ENCODE measurements at places on chromosomes 7 and 10.

GRCh38 chr7:196283-196682 is 3.9 kb downstream of the FAM20C start:
- no peak for DNase-seq

GRCh38 chr7:76080204-76080603 is 32.3 kb downstream of the MDH2 start:
- DNase-seq: no peak

- no peak for DNase-seq
These were observed 17.9 kb downstream of the SCRN1 start for GRCh38 chr7:29971566-29972314.

- DNase-seq: no peak
These were observed 78.3 kb upstream of the THSD7A start for GRCh38 chr7:11910253-11910652.

DNA sequence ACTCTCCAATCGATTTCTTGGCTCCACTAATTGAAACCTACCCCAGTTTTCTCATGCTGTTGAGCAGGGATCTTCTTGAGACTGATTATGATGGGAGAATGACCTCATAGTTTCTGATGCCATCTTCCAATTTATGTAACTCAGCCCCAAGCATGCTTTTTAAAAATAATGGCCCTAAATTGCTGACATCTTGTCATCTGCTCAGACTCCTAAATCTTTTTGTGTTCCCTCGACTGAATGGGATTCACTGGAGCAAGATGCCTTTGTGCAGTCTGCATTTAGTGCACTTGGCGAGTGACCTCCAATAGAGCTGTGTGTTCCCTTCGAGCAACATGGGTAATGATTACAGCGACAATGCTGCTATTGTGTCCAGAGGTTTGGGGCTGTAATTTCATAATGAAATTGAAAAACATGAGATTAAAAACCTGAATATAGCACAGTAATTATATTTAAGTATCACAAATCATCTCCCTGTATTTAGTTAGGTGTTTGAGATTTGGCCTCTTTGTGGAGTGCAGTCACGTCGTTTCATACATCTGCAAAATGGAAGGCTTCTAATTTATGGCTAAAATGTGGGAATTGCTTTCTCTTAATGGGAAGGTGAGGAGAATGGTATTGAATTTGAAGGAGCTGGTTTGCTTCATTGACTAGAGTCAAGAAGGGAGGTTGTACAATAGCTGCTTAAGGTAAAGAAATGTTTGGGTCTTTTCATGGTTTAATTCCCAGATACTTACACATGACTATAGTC is 192.9 kb downstream of the AUTS2 start:
- DNase-seq: no peak

DNA sequence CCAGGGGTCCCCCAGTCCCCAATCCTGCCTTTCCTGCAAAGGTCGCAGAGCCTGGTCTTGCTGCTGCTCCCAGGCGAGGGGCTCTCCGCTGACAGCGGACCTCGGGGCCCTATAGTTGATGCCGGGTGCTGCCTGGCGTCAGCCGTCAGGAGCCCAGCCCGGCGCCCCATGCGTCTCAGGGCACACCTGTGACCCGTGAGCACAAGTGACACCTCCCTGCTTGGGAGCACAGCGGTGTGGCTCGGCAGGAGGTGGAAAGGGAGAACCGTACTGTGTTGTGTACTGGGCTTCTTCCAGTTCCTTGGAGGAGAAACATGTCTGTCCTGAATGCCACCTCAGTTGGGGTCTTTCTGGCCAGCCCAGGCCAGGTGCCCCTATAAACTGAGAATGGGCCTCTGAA is 56.7 kb downstream of the LHPP start:
- DNase-seq: no peak

DNA sequence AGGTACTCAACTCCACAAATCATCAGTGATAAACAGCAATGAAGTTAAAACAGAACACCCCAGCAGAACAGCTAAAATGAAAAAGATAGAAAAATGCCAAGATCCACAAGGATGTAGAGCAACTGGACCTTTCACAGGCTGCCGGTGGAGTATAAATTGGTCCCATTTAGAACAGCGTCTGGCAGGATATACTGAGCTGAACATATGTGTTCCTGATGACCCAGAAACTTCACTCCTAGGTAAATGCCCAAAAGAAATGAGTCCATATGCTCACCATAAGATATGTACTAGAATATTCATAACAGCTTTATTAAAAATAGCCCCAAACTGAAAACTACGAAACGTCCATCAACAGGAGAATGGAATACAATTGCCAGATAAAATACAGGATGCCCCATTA is 102.4 kb downstream of the OAT start:
- DNase-seq: no peak

DNA sequence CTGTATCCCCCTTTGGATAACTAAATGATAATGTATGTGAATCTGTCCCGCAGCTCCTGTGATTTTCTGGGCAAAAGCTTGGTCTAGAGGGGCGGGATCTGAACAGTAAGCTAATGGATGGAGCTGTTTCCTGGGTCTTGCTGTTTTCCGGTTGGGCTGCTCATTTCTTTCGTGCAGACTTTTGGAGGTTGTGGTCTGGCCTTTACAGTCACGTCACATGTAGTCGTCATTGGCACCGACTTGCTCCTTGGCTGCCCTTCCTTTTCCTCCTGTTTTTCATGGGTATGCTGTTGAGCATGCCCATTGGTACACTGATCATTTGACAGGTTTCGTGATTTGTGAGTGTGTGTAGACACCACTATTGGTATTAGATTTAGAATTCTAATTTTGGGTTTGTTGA is 2.0 kb downstream of the FBH1 start:
- DNase-seq: no peak

DNA sequence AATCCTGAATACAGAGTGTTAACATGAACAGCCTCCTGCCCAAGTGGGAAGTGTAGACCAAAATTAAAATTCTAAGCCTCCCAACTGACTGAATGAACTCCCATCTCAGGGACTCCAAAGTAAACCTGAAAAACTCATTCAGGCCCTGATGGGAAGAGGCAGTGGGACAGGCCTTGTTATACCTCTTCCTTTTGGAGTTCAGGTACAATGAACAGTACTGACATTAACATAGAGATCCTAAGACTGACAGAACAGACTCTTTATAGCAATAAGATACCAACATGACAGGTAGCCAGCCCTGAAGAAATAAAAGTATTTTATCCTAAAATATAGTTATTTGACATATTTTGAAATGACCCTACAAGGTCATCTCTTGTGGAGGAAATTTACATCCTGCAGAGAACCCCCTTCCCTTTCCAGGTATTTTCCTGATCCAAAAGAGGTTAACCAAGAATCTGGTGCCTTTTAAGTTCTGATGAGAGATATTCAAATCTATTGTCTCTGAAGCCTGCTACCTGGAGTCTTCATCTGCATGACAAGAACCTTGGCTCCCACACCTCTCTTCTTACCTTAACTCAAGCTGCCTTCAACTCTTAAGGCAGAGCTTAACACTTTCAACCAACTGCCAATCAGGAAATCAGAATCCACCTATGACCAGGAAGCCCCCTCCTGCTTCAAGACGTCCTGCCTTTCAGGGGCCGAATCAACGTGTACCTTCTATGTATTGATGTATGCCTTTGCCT is 103.3 kb upstream of the PFKP start:
- no peak for DNase-seq

GRCh38 chr7:38563741-38564140 is 67.4 kb downstream of the AMPH start:
- no peak for DNase-seq

DNA sequence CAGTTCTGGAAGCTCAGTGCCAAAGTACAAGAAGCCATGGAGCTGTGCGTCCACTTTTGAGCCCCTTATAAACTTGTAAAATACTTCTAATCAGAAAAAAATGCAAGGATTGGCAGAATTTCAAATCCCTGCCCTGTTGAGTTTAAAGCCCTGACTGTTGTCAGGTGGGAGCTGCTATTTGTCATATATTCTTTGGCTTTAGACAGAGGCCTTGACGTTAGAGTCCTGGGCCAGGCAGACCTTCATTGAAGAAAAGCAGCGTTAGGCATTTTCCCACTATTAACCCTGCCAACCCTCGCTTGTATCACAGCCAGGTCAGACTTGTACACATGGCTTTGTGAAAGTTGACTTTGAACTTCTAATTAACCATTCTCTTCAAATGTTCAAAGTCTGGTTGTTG is 155.4 kb downstream of the TWIST1 start:
- DNase-seq: no peak

DNA sequence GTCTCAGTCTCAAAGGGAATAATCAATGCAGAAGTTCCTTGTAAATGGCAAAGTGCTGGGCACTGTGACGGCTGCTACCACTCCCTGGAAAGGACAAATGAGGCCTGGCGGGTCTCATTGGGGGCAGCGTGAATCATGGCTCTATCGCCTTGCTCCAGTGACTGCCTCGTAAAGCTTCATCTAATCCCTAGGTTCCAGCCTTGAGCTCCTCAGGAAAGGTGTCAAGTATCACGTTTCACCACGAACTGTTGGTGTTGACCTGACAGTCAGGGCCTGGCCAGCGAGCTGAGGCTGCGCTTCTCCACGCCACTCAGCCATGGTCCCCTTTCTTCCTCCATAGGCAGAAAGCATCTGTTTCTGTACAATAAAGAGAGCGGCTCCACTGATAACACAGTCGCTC is 126.7 kb upstream of the ZNF32 start:
- no peak for DNase-seq

- DNase-seq: no peak
These were observed 67.1 kb downstream of the HK1 start for GRCh38 chr10:69345402-69345801.

- no peak for DNase-seq
These were observed 11.4 kb downstream of the NHLRC2 start for GRCh38 chr10:113865901-113866300.

DNA sequence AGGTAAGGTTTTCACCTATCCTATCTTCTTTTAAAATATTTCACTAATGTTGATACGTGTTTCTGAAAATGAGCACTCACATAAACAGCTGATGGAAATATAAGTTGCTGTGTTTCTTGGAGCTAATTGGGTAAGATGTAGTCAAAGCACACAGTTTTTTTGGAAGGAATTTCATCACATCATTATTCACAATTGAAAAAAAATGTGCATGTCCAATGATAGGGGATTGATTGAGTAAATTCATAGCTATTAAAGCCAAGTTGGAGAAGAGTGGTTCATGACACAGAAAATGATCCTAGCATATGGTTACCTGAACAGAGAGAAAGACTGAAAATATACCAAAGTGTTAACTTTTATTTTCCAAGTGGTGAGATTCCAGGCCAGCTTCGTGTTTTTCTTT is 29.6 kb downstream of the GLI3 start:
- no peak for DNase-seq

DNA sequence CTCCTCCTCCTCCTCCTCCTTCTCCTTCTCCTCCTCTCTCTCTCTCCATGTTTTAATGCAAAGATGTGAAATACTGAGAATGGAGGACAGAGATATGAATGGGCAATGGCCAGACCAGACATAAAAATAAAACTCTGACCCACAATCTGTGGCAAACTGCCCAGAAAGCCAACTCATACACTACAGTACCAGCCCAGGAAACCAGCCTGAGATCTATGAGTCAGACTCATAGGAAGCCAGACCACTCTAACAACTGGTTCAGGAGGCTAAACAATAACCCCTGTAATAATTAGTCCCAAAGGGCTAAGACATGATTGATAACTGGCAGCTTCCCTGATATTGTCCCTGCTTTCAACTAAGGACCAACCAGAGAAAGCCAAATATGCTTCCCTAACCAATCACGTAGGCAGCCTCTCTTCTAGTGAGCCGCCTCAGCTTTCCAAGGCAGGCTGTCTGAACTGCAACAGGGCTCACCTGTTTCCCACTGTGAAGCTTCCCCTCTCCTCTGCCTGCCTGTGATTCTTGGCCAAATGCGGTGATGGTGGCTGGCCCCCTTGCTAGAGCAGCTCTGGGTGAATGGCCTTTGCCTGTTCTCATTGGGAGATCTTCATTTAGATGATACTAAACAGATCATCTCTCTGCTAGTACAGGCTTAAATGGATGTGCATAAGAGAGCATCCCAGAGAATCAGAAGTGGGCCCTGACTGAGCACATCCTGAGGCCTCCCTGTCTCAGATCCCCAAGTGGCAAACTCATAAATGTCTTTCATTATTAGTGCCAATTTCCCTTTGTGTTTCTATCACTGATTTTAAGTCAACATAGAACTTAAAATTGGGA is 817.6 kb downstream of the TNS3 start:
- DNase-seq: no peak

- DNase-seq: no peak
These were observed 30.4 kb downstream of the LRRC4 start for GRCh38 chr7:128000854-128001265.

DNA sequence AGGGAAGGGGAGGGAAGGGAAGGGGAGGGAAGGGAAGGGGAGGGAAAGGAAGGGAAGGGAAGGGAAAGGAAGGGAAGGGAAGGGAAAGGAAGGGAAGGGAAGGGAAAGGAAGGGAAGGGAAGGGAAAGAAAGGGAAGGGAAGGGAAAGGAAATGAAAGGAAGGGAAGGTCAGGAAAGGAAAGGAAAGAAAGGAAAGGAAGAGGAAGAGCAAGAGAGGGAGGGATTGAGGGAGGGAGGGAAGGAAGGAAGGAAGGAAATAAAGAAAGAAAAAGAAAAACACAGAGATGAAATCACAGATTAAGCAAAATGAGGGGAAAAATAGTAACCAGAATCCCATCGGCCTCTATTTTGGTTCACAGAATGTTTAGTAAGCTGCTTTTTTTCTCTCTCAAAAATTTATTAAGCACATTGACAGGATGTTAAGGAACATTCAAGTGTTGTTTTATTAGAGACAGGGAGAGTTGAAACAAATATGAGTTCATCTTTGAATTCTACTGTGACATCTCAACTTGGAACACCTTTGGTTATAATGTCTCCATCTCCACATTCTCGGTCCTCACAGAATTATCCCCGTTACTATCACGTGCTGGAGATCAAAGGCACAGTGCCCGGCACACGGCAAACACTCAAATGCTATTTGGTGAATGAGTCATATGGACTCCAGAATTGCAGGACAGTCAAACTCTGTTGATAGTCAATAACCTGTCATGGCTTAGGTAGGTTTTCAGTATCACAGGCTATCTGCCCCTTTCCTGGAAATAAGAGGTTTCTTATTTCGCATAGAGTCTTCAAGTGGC is 52.4 kb downstream of the ABCB1 start:
- no peak for DNase-seq

DNA sequence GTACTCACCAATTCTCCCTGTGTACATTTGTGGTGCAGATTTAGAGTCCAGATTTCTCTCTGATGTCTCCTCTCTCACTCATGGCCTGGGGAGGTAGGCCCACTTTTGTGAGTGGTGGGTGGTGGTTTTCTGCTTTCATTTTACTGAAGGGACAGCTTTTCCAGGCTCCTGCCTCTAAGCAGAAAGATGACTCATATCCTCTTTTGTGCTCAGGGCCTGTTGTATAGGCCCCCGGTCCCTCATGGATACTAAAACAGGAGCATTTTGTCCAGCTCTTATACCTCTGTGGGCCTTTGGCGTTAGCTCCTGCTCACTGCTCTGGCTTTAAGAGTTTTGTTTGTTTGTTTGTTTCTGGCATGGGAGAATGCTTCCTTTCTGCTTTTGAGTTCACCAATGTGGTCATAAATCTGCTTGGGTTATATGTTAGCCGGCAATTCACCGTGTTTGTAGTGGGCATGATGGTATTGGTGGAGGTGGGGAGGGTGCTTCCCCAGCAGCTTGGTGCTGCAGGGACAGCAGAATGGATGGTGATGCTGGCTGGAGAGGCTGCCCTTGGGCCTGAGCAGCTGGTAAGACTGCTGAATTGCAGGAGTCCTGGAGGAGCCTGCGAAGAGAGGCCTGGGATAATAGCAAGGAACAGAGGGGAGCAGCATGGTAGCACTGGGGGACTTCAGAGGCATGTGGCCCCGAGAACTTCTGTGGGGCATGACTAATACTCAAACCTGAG is 468.7 kb downstream of the RPS24 start:
- no peak for DNase-seq

Data from D721Med (cell line).